Body of pancreas (tissue), 4 donors: ENCODE measurements at places on chromosomes 6 and 20. TPM values are rescaled to one million over a fixed set of nuclear protein-coding genes. Genes with fewer than 3 reads are reported as not detected.

- H3K4me3 ChIP-seq = no peak overlapping the region
- no peaks in the 10 kb centered on the region for H3K4me1 ChIP-seq
- no peak for DNase-seq
- H3K27ac ChIP-seq = no peak overlapping the region
- no peaks in the 10 kb centered on the region for H3K27me3 ChIP-seq
Observed at GRCh38 chr6:71621918-71622519, 264.3 kb upstream of the RIMS1 start.

GRCh38 chr6:145960918-145961589 lies 3.1 kb downstream of the SHPRH start:
- H3K27ac ChIP-seq = no peak overlapping the region
- H3K4me3 ChIP-seq = no peak overlapping the region
- H3K4me1 ChIP-seq = peaks cover 35% of the 10 kb centered on the region
- DNase-seq = no peak
- no peaks in the 10 kb centered on the region for H3K36me3 ChIP-seq

DNA sequence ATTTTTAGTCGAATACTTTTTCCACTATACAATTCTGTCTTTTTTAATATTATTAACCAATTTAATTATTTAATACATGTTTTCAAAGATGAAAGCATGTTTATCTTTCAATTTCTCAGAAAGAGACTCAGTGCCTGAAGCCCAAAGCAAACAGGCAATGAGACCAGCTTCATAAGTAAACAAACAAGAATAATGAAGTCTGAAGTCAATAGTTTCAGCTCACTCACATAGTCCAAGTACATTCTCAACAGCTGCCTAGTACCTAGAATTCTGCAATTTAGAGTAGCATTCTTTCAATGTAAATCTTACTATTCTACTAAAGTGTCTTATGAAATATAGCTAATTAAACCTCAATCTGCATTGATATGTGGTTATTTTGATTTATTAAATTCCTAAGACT lies 626.5 kb upstream of the NRSN1 start:
- no peak overlapping the region for H3K4me3 ChIP-seq
- DNase-seq = no peak
- H3K36me3 ChIP-seq = no peaks in the 10 kb centered on the region
- H3K27ac ChIP-seq = no peak overlapping the region
- no peaks in the 10 kb centered on the region for H3K4me1 ChIP-seq

DNA sequence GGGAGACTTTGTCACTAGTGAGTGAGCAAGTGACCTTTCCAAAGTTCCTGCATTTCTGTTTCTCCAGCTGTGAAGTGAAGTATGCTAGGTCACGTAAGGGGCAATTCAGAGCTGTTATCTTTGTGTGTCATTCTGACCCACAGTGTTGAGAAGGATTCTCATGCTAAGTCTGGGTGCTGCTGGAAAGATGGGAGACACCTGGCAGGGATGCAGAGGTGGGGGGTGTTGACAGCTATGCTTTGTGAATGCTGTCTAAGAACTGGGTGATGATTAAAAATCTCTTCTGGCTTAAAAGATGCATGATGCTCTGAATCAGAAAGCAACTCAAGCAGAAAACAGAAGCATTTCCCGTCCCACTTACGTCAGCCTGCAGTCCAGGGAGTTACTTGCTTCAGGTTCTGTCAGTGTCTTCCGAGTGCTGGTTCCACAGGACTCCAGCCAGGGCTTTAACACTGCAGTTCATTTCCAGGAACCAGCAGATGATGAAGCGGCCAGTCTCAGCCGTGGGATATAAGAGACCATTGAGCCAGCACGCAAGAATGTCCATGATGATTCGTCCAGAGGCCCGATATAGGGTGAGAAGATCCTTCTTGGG lies 30.9 kb upstream of the ASXL1 start:
- H3K4me1 ChIP-seq = peaks cover 73% of the 10 kb centered on the region
- H3K27ac ChIP-seq = no peak overlapping the region
- no peak overlapping the region for H3K4me3 ChIP-seq
- DNase-seq = no peak
- no peaks in the 10 kb centered on the region for H3K27me3 ChIP-seq

- H3K27me3 ChIP-seq = no peaks in the 10 kb centered on the region
- H3K4me1 ChIP-seq = no peaks in the 10 kb centered on the region
- H3K27ac ChIP-seq = peak overlapping the region; percentile 38
- no peak overlapping the region for H3K4me3 ChIP-seq
Observed at GRCh38 chr6:139943391-139943790, 568.9 kb upstream of the CITED2 start.

DNA sequence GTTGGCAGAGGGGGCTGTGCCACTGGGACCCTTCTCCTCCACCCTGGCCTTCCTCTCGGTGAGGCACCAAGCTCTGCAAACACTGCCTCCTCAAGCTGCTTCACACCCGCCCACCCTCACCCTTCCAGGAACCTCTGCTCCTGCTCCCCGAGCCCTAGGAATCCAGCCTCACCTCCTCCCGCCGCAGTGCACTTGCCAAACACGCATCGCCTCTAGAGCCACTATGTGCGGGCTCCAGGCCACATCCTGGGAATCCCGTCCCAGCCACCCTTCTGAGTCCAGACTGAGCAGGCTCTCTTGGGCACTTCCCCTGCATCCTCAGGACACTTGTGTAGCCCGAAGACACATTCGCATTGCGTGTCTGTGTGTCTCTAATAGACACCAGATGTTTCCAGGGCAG lies 18.5 kb downstream of the PSMG4 start:
- no peaks in the 10 kb centered on the region for H3K36me3 ChIP-seq
- H3K27me3 ChIP-seq = no peaks in the 10 kb centered on the region
- no peak overlapping the region for H3K4me3 ChIP-seq
- H3K4me1 ChIP-seq = no peaks in the 10 kb centered on the region
- DNase-seq = no peak
- H3K27ac ChIP-seq = no peak overlapping the region

GRCh38 chr20:58142843-58143185 lies 85.6 kb downstream of the ANKRD60 start:
- no peaks in the 10 kb centered on the region for H3K36me3 ChIP-seq
- no peak overlapping the region for H3K4me3 ChIP-seq
- no peaks in the 10 kb centered on the region for H3K27me3 ChIP-seq
- H3K27ac ChIP-seq = no peak overlapping the region

- H3K4me1 ChIP-seq = peaks cover 37% of the 10 kb centered on the region
- no peak overlapping the region for H3K27ac ChIP-seq
- H3K27me3 ChIP-seq = no peaks in the 10 kb centered on the region
- H3K4me3 ChIP-seq = no peak overlapping the region
Observed at GRCh38 chr20:63698739-63699465, 2.5 kb downstream of the TNFRSF6B start.

- H3K4me1 ChIP-seq = peaks cover 35% of the 10 kb centered on the region
- no peak overlapping the region for H3K4me3 ChIP-seq
- DNase-seq = no peak
Observed at GRCh38 chr6:15330174-15330944, 84.5 kb downstream of the JARID2 start.

DNA sequence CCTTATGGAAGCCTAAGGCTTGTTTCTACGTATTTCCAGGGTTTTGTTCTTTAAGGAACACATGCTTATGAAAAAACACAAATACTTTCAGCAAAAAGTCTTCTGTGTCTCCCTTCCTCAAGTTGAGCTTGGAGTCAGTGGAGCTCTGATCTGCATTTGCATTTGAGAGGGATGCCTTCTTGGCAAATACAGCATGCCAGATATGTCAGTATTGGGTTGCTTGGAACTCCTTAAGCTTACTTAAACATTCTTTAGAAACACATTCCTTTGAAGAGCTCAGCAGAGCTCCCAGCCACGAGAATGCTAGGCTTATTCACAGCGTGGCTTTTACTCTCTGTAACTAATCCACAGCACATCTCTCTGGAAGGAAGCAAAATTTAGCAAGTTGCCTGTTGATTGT lies 68.3 kb downstream of the ANKRD6 start:
- no peak overlapping the region for H3K4me3 ChIP-seq
- no peaks in the 10 kb centered on the region for H3K27me3 ChIP-seq
- no peak for DNase-seq
- no peaks in the 10 kb centered on the region for H3K4me1 ChIP-seq
- H3K36me3 ChIP-seq = no peaks in the 10 kb centered on the region

- no peak overlapping the region for H3K4me3 ChIP-seq
- no peak overlapping the region for H3K27ac ChIP-seq
- H3K36me3 ChIP-seq = no peaks in the 10 kb centered on the region
- no peaks in the 10 kb centered on the region for H3K4me1 ChIP-seq
Observed at GRCh38 chr6:11292091-11292490, 59.6 kb upstream of the NEDD9 start.

GRCh38 chr6:69868961-69869360 lies 2.6 kb downstream of the COL19A1 start:
- peaks cover 9% of the 10 kb centered on the region for H3K4me1 ChIP-seq
- H3K27me3 ChIP-seq = no peaks in the 10 kb centered on the region
- no peaks in the 10 kb centered on the region for H3K36me3 ChIP-seq
- DNase-seq = no peak
- H3K27ac ChIP-seq = no peak overlapping the region
- no peak overlapping the region for H3K4me3 ChIP-seq

DNA sequence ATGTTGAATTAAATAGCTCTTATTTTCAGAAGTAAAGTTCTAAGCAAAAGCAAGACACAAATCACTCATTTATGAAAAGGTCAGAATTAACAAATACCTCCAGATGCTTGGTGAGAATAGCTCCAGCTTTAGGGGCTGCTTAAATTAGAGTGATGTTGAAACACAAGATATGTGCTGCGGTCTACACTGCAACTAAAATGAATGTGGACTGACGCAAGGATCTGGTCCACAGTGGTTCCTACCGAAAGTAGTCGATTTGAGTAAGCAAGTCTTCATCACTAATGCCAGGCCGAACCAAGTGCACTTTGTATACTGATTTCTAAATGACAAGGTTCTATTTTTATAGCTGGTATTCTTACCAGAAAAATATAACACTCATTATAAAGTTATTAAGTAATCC lies 96.3 kb downstream of the PRDM1 start:
- no peak overlapping the region for H3K4me3 ChIP-seq
- H3K4me1 ChIP-seq = no peaks in the 10 kb centered on the region
- H3K36me3 ChIP-seq = no peaks in the 10 kb centered on the region

DNA sequence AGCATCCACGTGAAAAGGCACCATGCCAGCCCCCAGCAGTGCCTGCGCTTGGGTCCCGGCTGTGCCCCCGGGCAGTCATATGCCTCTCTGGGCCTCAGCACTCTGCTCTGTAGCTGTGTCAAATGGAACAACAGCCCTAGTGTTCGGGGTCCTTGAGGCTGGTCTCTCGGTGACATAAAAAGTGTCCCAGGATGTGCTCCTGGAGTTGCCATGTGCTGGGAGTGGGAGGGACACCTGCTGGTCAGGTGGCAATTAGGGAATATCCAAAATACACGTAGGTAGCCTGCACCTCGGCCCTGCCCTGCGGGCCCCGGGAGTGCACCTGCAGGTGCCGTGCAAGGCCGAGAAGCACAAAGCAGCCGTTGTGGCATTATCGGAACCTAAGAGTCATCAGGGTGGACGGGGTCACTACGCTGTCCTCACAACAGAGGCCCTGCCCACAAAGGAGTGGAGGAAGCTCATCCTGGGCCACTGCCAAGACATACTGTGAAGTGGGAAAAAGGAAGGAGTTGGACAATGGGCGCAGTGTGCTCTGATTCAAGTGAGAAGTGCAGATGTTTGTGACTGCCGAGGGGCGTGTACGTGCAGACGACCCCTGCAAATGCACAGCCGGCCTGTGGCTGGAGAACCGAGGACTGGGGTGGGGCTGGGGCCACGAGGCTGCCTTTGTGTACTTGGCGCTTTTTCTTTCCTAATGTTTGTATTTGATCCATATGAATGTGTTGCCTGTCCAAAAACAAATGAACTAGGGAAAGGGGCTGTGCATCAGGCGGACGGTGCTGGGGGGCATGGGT lies 24.6 kb downstream of the SLCO4A1 start:
- DNase-seq = peak; percentile 72
- H3K36me3 ChIP-seq = no peaks in the 10 kb centered on the region

GRCh38 chr6:117451671-117452070 lies 25.9 kb upstream of the ROS1 start:
- H3K27ac ChIP-seq = no peak overlapping the region
- no peak overlapping the region for H3K4me3 ChIP-seq
- no peaks in the 10 kb centered on the region for H3K4me1 ChIP-seq
- H3K36me3 ChIP-seq = no peaks in the 10 kb centered on the region

GRCh38 chr6:72720464-72720863 lies 98.6 kb downstream of the KCNQ5 start:
- H3K36me3 ChIP-seq = no peaks in the 10 kb centered on the region
- no peaks in the 10 kb centered on the region for H3K27me3 ChIP-seq
- no peak for DNase-seq
- H3K4me1 ChIP-seq = no peaks in the 10 kb centered on the region

DNA sequence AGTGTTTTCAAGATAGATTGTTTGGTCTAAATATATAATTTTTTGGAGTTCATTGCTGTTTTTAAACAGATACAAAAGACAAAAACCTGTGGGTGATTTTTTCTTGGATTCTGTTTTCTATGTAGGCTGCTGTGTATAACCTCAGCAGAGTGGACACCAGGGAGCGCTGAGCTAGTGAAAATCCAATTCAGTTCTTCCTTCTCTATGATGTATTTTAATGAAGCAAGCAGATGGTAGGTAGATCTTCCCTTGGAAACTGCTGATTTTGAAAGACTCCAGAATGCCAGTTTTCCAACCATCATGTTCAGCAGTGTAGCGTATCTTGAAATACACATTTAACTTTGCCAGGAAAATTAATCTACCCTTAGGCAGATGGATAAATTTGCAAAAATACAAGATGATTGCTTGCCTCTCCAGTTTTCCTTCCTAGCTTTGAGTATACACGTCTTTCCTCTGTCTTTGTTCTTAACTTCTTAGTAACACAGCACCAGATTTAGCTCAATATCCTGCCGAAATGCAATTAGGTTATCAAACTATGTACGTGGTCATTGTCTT lies 178.0 kb downstream of the PHF3 start:
- H3K27me3 ChIP-seq = no peaks in the 10 kb centered on the region
- no peak overlapping the region for H3K27ac ChIP-seq
- no peaks in the 10 kb centered on the region for H3K36me3 ChIP-seq
- DNase-seq = no peak
- no peak overlapping the region for H3K4me3 ChIP-seq

- H3K27ac ChIP-seq = no peak overlapping the region
- no peaks in the 10 kb centered on the region for H3K36me3 ChIP-seq
- H3K27me3 ChIP-seq = no peaks in the 10 kb centered on the region
Observed at GRCh38 chr6:116144605-116145004, 18.7 kb upstream of the COL10A1 start.

GRCh38 chr20:23628402-23629016 lies 9.2 kb downstream of the CST3 start:
- no peaks in the 10 kb centered on the region for H3K36me3 ChIP-seq
- DNase-seq = no peak
- H3K4me1 ChIP-seq = no peaks in the 10 kb centered on the region
- H3K4me3 ChIP-seq = no peak overlapping the region
- no peaks in the 10 kb centered on the region for H3K27me3 ChIP-seq
- H3K27ac ChIP-seq = no peak overlapping the region

GRM4 gene
- total RNA-seq = 0.33 TPM

CGA gene
- not detected for total RNA-seq

ADGB gene
- total RNA-seq = not detected

PHIP gene
- 20.8 TPM for total RNA-seq

PPP1R14C gene
- total RNA-seq = 0.26 TPM

RIPOR3 gene
- total RNA-seq = 2.3 TPM

FOXQ1 gene
- total RNA-seq = 4.9 TPM

GNRH2 gene
- total RNA-seq = not detected

SIGLEC1 gene
- 5.9 TPM for total RNA-seq
